NCI-H1930 (cell line): ENCODE measurements at places on chromosomes 6 and 20.

DNA sequence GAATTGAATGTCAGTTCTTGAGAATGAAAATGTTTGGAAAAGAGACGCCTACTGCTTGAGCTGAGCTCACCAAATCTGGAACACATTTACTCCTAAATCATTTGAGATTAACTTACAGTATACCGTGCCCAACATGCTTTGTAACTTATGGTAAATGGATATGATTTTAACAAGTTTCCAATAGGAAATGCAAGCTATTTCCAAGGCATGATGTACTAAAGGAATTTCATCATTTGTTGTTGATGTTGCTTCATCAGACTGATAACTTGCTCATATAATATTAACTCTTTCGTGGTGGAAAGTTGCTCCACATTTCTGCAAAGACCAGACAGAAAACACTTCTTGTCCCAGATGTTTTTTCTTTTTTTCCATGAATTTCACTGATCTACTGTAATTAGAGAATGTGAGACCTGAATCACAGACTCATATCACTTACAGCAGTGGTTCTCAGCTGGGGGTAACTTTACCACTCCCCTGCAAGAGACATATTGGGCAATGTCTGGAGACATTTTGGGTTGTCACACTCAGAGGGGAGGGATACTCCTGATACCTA, 116.6 kb upstream of the TRAF3IP2 start:
- no peak for DNase-seq

- no peak for DNase-seq
These were observed 7.4 kb downstream of the TNFAIP3 start for GRCh38 chr6:137874204-137875057.

- no peak for DNase-seq
These were observed 83.0 kb upstream of the MRPS10 start for GRCh38 chr6:42300701-42301100.

DNA sequence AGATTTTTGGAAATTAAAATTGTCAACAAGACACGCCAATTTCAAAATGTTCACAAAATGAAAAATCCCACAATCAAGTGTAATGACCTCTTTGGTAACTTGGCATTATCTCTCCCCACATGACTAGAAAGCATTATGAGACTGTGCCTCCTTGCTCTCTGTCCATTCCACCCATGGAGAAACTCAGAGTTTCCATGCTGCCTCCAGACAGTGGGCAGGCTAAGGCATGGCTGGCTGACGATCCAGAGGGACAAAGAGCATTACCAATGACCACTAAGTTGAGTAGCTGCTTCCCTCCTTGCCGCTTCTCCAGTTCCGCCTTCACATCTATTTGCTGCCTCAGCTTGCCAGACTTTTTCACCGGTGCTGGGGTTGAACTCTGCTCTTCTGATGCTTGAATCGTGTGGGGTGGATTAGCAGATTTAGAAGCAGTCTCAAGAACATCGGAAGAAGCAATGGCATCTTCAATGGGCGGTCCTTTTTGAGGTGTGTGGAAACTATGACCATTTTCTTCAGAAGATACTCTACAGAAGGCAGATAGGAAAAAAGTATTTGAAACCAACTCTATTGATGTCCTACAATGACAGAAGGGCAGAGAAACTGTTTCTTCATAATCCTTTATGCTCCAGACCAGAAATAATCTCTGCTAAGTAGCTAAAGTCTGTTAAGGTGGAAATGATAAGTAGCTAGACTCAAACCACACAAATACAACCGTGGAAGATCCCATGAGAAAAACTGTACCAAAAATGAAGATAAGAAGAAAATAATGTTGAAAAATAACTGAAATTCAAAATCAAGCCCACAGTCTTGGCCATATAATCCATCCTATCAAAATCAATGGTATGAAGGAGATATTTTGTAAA, 47.5 kb upstream of the ALDH8A1 start:
- no peak for DNase-seq

DNA sequence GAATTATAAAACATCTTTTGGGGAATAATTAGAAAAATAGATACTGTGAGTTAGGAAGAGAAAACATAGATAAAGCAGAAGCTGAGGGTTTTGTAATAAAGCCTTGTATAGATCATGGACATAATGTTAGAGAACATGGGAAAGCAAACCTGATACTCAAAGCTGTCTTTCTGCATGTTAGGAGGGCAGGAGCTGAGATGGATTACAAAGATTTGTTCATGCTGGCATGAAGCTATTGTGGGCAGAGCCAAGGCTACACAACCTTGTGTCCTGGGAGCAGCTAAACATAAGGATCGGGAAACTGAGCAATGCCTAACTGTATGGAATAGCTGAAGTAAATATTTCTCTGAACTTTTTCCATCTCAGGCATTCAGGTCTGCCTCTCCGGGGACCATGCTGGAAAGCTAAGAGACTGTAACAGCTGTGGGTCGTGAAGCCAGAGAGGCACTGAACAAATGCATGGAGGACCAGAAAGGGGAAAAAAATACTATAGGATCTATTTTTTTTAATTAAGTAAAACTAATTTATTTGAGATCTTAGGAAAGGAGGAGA, 28.2 kb upstream of the CNKSR3 start:
- DNase-seq = no peak

DNA sequence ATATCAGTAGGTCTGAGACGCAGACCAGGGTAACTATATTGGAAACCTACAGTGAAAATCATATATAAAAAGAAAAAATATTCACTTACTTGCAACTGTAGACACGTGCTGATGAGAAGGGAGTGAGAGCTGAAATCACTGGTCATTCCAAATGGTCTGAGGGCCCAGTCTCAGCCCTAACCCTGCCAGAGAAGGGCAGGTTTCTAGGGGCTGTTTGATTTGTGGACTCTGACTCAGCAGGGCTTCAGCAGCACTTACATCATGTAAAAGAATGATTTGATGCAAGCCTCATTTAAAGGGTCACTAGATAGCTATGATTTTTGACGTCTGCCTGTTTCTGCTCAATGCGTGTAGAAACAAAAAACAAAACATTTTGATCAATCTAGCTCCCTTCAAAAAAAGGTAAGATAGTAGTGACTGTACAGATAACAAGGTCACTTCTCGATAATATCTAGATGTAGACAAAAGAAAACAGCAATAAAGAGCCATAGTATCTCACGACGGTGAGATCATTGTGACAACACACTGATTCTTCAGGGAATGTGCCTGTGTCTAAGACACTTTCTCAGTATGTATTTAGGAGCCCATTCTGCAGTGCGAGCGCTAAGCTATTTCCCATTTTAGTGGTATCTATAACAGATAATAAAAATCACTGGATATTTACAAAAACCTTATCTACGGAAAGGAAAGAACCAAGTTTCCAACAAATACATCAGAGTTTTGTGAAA, 307.2 kb downstream of the HIVEP2 start:
- DNase-seq = no peak

- DNase-seq = no peak
These were observed 131.8 kb upstream of the BEND3 start for GRCh38 chr6:107246972-107247615.

DNA sequence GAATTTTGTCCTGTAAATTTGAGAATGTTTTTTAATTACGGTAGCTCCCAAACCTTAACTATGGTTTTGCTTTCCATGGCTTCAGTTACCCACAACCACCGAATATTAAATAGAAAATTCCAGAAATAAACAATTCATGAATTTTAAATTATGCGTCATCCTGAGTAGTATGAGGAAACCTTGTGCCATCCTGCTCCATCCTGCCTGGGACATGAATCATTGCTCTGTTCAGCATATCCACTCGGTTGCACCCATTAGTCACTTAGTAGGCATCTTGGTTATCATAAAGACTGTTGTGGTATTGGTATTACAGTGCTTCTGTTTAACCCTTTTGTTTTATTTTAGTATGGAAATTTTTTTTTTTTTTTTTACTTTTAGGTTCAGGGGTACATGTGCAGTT, 39.7 kb downstream of the KCNS1 start:
- no peak for DNase-seq

GRCh38 chr6:96851858-96852257, 14.6 kb upstream of the GPR63 start:
- DNase-seq = no peak

GRCh38 chr20:44489931-44490330, 14.3 kb downstream of the TTPAL start:
- no peak for DNase-seq

DNA sequence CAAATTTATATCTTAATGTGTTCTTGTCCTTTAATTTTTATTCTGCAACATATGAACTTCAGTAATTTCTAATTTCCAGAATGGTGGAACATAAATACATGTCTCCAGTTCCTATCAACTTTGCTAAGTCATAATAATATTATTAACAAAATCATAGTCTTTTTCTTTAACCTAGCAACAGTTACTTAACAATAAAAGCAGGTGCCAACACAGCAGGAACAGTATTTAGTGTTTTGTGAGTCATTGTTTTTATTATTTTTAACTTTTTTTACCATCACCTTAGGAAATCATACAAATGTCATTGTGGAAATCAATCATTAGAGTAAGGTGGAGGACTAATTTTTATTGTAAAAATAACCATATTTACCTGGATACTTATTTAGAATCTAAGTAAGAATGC, 133.5 kb downstream of the PLCB1 start:
- DNase-seq = no peak

DNA sequence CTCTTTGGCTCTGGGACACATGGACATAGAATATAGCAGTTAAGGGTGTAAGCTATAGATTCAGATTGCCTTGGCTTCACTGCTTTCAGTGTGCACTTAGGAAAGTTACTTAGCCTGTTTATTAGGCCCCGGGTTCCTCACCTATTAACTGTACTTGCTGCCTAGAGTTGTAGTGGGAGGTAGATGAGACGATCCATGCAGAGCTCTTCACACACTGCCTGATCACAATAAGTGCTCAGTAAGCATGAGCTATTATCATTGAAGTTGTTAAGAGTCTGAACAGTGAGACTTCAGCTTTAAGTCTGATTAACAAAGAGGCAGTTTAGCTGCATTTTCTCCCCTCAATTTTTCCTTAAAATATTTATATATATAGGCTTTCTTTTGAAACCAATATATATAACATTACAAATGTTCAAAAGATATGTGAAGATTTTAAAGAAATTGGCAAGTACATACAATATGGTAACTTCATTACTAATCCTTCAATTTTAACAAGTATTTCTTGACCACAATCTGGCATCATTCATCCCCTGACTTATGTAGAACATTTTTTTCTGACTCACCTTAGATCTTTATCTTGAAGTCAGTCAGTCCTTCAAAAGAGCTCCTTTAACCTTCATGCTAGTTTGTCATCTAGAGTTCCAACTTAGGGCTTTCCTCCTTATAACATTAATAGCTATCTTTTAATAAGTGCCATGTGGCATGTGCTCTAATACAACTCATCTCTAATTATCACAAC, 20.5 kb upstream of the SUPT3H start:
- no peak for DNase-seq

- DNase-seq = no peak
These were observed 168.2 kb downstream of the SAMD5 start for GRCh38 chr6:147676495-147677199.

- no peak for DNase-seq
These were observed 20.2 kb upstream of the PIM1 start for GRCh38 chr6:37149745-37150144.

GRCh38 chr6:54320871-54321270, 12.6 kb downstream of the TINAG start:
- no peak for DNase-seq
